ENCODE measurements at places on chromosomes 12 and 14.

DNA sequence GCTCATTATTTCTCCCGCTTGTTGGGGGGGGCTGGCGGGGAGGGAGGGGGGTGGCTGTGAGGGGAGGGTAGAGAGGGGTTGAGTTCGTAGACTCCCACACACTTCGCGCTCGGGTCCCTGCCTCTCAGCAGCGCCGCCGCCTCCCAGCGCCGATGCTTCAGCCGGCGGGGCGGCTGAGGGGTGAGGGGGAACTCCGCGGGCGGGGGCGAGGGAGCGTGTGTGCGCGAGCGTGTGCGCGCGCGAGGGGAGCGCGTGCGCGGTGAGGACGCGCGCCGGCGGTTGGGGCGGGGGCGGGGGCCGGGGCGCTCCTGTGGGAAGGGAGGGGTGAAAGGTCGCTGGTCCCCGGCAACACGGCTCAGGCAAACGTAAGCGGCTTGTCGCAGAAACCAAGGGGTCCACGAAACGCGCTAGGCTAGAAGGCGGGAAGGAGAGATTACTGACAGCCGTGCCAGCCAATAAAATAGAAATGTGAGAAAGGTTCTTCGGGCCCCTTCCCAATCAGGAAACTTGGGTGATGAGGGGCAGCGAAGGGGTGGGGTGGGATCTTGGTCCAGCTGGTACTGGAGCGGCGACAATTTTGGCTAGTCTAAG, 343 bp upstream of the NOVA1 start:
- peak; percentile 4 for DNase-seq

- DNase-seq, result peak; percentile 19
Measured at GRCh38 chr14:61281186-61281947, at the start of gene TMEM30B. Gene TMEM30B (minus strand): TSS chr14:61281338. CDS start chr14:61281147, 191 bp downstream.

DNA sequence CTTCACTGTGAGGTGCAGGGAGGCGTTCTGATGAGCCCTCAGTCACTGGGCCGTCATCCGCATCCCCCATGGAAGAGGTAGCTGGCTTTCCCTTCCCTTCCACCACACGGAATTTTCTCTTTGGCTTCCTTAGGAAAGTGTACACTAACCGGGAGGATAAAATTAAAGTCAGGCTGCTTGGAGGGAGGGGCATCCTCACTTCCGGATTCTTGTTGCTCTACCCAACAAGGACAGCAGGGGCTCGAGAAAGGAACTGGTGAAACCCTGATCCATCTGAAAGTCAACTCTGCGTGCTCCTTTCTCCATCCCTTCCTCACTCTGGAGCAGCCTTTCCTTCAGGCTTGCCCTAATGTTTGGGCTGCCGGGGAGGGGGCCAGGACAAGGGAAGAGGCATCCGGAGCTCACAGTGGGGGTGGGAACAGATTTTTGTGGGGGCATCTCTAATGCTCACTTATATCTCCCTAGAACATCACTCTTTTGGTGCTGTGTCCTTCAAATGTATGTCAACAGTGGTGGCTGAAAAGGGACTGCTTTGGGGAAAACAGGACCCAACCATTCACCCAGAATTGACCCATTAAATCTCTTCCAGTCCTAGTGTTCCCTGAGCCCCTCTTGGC, 101.4 kb upstream of the FKBP4 start:
- peak; percentile 25 for DNase-seq

DNA sequence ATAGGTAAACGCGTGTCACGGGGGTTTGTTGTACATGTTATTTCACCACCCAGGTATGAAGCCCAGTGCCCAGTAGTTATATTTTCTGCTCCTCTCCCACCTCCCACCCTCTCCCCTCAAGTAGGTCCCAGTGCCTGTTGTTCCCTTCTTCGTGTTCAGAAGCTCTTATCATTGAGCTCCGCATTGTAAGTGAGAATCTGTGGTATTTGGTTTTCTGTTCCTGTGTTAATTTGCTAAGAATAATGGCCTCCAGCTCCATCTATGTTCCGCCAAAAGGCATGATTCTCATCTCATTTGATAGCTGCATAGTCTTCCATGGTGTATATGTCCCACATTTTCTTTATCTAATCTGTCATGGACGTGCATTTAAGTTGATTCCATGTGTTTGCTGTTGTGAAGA, 6.9 kb upstream of the GPRC5D start:
- DNase-seq, result no peak

- no peak for DNase-seq
Measured at GRCh38 chr14:96046630-96047029, 7.5 kb downstream of the C14orf132 start.

DNA sequence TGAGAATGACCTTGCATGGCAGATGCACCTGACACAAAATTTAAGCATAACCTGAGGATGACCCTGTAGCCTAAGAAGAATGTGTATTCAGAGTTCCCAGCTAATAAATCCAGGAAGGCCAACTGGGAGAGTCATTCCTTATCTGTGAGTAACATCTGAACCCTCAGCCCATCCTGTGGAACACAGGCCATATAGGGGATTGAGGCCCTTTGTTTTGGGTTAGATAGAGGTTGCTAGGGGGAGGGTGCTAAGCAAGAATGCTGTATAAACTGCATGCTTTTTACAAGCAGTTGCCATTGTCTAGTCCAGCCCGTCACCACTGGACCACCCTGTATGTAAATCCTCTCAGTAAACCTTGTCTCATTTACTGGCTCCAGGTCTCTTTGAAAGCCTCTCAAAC, 77.0 kb downstream of the BICD1 start:
- no peak for DNase-seq

DNA sequence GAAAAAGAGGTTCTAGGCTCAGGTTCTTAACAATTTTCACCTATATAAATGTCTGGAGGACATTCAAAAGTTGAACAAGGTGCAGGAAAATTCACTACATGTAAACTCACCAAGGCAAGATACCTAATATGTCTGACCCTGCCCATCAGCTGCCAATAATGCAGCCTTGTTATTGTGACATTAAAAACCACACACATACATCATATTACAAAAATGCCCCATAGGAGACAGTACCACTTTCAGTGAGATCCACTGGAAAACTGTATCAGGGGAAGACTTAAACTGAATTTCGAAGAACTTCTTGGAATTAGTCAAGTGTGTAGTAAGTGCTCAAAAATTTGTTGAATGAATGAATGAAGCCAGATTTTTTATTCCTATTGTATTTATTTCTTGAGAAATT, 83.1 kb downstream of the KICS2 start:
- no peak for DNase-seq

- no peak for DNase-seq
Measured at GRCh38 chr14:68085742-68086141, 266.2 kb downstream of the RAD51B start.

DNA sequence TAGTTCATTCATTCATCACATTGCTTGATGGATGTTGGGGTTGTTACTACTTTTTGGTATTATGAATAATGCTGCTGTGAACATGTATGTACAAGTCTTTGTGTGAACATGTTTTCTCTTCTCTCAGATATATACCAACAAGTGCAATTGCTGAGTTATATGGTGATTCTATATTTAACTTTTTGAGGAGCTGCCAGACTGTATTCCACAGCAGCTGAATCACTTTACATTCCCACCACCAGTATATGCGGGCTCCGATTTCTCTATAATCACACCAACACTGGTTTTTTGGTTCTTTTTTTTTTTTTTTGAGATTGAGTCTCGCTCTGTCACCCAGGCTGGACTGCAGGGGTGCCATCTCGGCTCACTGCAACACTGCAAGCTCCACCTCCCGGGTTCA, 22.2 kb upstream of the PLEKHG6 start:
- no peak for DNase-seq

DNA sequence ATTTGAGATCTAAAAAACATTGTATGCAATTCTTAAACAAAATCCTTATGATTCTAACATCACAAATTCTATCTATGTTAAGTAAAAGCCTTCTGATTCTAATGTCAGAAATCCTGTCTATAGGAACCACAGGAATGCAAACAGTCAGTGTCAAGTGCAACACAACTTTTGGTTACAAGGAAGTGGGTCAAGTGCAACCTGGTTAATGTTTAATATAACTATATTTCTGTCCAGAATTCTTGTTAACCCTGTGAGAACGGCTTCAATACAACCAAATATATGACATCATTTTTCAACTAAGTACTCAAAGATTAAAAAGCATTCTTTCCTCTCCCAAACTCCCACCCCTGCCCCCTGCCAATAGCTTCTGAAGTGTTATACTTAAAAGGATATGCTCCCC, 107.9 kb upstream of the PLEKHA5 start:
- DNase-seq, result no peak

DNA sequence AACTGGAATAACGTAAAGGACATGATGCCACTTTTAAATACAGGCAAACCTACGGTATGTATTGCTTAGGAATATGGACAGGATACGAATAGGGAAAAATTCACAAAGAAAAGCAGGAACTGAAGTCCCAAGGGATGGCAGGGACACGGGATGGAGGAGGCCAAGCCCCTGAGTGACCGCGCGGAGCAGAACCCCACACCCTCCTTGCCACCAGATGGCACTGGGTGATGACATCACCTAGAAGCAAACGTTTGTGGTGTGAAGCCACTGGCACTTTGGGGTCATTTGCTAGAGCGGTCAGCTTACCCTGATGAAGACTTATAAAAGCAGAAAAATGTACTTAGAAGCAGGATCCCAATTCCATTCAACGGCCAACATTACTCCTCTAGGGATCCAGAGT, 9.4 kb downstream of the DHX37 start:
- no peak for DNase-seq

DNA sequence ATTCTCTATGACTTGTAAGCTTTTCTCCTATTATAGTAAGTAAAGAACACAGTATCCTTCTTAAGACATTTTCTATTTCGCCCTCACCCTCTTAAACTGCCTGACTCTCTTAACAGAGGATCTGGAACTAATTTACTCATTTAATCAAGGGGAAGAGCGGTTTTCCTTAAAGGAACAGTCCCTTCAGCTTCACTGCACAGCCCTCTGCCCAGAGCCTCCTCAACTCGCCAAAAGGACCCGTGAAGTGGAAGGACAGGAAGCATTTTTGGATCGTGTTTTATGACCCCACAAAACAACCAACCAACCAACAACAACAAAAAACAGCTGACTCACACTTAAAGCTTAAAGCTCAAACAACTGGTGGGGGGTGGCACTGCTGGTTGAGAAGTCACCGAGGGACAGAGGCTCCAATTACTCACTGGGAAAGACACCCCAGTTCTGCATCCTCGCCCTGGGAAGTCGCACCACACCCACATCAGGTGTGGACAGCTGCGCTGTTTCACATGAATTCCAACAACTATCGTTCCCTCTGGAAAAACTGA, 35.7 kb downstream of the NID2 start:
- no peak for DNase-seq

GRCh38 chr12:21695986-21696385, 38.3 kb upstream of the LDHB start:
- DNase-seq, result no peak

DNA sequence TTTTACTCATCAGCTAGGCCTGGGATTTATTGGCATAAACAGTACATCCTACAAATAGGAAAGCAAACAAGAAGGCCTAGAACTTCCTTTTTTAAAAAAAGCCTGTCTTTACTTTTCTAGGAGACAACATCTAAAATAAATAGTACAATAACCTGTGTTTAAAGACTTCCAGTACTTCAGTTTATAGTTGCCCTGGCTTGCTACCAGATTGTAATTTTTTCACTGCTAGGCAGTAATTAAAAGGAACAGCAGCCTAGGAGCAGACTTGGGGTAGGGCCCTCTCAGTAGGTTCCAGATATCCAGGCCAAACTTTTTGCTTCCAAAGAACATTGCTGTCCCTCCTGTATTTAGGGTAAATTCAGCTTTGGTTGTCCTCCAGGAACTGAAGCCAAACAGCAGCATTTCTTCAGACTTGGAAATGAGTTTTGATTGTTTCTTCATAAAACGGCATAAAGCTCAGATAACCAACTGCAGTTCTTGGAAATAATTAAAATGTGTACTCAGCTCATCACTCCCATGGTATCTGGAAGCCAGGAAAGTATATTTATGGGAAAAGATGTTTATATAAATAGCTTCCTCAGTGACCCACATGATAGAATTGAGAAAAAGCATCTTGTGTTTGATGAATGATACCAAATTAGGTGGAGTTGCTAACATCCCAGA, 61.7 kb downstream of the PPP1R36 start:
- no peak for DNase-seq

DNA sequence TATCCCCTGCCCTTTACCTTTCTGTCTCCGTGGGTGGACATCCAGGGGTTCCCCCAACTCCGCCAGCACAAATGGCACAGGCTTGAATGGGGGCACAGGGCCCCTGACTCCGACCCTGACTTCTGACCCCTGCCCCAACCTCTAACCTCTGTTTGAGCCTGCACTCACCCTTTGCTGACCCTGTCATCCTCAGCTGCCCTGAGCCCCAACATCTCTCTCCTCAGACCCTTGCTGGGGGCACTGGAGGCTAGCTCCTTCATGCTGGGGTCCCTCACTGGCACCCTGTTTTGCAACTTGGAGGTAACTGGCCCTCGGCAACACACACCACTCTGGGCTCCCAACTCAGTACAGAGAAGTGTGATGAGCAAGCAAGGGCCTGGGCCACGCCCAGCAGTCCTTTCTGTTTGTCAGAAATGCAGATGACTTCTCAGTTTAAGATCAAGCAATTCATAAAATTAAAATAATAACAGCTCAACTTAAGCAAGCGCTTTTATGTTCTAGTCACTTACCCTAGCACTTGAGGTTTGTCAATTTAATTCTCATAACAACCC, 2.1 kb downstream of the IFI27 start:
- no peak for DNase-seq

DNA sequence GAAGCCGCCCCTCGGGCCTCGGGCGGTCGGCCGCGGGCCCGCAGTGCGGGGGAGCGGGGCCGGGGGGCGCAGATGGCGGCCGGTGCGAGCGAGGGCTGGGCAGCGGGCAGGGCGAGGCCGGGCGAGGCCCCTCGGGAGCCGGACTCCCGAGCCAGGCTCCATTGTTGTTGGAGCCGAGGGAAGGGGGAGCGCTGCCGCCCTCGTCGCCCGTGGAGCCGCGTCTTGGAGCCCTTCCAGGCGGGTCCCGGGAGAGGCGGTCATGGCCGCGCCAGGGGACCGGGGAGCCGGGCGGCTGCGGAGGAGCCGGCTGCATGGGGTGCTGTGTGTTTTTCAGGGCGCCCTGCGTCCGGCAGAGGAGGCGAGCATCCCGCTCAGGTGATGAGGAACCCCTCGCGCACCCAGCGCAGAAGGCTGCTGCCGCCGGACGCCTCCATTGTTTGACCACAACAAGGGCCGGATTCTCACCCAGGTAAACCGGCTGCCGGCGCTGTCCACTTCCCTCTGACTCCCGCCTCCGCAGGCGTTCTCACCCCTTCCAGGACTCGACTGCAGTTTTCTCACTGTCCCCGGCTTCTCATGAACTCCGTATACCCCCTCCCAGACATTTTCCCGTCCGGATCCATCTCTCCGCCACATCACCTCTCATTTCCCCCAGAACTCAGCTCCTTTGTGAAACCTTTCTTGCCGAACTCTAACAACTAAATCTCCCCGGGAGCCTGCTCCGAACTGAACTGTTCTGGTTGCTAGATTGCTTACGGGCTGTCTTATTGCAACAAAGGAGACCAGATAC, 732 bp downstream of the ZNF664 start:
- peak; percentile 35 for DNase-seq

DNA sequence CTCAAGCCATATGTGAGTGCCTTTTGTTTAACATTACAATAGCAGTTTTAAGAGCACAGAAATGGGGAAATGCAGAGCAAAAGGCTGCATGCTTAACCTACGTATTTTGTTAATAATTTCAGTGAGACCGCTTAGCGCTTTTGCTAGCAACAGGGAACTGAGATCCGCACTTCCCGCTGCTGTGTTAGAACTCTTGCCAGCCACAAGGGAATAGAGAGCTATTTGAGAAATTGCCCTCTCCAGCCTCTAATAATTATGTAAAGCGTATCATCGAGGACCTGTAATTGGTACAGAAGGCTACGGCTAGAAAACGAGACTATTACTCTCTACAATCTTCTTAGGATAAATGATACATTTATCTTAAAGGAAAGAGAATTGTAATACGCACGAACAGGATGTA, 205.2 kb upstream of the GRIP1 start:
- DNase-seq, result no peak

All from activated CD4-positive, alpha-beta T cell treated with anti-CD3 and anti-CD28 coated beads for 48 hours (primary cell).